ENCODE measurements at places on chromosomes 1 and 21.

GRCh38 chr1:8423692-8424538 is 106.0 kb downstream of the SLC45A1 start:
- DNase-seq = peak; percentile 74

- no peak for DNase-seq
Observed at GRCh38 chr1:229440851-229441537, 7.1 kb upstream of the ACTA1 start.

- DNase-seq = no peak
Observed at GRCh38 chr1:38776466-38777065, 83.0 kb downstream of the RRAGC start.

GRCh38 chr1:201900476-201900875 is 11.8 kb downstream of the SHISA4 start:
- no peak for DNase-seq

- DNase-seq = no peak
Observed at GRCh38 chr1:222335586-222335985, 212.3 kb downstream of the HHIPL2 start.

DNA sequence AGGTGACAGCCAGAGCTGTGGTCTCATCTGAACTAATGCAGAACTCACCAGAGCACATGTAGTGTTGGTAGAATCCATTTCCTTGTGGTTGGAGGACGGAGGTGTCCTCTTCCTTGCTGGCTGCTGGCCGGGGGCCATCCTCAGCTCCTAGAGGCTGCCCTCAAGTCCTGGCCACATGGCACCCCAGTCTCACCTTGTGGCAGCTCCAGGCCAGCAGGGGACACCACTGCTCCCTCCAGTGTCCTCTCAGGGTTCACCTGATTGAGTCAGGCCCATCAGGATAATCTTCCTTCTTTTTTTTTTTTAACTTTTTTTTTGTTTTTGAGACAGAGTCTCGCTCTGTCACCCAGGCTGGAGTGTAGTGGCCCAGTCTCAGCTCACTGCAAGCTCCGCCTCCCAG is 2.9 kb downstream of the KCNE1 start:
- DNase-seq = no peak

GRCh38 chr21:42708107-42708506 is 54.7 kb downstream of the PDE9A start:
- DNase-seq = no peak

- no peak for DNase-seq
Observed at GRCh38 chr1:74679811-74680210, 6.2 kb upstream of the ERICH3 start.

GRCh38 chr1:29259802-29260441 is 23.6 kb downstream of the PTPRU start:
- DNase-seq = peak; percentile 43

DNA sequence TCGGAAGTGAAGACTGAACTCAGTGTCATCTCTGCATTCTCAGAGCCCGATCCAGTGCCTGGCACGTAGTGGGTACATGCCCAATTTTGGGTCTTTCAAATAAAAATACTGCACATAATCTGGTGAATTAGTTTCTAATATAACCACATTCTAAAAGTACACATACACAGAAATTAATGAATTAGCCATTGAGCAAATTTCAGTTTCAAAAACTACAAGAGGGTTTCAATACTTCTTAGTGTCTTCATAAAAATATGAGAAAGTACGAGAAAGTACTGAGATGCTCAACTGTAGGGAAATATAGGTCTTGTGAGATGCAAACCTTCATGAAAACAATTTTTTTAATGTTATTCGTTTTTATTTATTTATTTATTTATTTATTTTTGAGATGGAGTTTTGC is 86.9 kb downstream of the SMYD2 start:
- DNase-seq = no peak

- no peak for DNase-seq
Observed at GRCh38 chr1:18058981-18059605, 48.5 kb upstream of the IGSF21 start.

DNA sequence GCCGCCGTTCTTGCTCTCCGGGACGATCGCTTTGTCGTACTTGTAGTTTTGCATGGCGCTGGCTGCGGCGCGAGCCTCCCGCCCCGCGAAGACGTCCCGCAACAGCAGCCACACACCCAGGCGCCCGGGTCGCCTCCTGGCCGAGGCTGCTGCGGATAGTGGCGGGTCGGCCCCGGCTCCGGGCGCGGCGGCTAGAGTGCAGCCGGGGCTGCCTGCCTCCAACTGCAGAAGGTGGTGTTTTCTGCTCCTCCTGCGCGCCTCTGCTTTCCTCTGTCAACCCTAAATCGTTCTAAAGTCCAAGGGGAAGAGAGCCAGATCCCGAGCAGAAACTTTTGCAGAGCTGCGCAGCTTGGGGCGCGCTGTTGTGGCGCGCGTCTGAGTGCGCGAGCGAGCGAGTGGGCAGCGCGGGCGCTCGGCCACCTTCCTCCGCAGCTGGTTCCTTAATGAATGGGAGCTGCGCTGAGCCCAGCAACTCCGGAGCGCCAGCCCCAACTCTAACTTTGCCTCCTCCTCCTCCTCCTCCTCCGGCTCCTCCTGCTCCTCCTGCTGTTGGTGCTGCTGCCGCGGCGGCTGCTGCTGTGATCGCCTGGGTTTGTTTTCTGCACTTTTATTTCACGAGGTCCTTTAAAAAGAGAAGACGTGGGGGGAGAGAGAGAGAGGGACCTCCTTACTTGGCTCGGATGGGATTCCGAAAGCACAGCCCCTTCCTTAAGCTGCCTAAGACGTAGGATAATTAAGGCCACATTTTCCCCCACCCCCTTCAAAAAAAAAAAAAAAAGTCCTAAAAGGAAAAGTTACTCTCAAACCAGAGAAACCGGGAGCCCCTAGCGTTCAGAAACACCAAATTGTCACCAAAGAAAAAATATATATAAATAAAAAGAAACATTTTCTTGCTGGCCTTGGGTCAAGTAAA is at the start of gene PLPP3:
Gene PLPP3, minus strand, starts transcription at position 601 of the 913 bp plus-strand sequence. Its CDS starts 547 bp downstream, at position 54.
- peak; percentile 9 for DNase-seq

DNA sequence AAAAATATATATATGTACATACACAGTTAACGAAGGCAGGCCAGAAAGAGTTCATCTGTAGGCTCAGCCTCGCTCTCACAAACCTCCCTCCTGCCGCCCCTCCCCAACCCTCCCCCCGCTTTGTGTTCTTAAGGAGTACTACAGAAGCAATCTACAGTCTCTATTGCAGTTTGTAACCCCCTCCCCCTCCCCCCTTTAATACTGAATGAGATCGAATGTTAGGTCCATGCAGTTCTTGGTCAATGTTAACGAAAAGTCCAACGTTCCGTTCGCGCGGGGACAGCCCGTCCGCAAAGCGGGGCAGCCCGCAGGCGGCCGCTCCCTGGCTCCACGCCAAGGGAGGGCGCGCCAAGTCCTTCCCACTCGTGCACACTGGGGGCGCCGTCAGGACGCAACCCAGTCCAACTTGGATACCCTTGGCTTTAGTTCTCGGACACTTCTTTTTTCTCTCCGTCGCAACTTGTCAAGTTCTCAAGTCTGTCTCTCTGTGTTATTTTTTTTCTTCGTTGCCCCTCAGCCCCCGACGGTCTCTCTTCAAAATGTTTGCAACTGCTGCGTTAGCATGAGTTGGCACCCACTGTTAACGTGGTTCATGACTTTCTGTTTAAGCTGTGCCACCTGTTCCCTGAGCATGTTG is 2.2 kb downstream of the JUN start:
- DNase-seq = peak; percentile 56

DNA sequence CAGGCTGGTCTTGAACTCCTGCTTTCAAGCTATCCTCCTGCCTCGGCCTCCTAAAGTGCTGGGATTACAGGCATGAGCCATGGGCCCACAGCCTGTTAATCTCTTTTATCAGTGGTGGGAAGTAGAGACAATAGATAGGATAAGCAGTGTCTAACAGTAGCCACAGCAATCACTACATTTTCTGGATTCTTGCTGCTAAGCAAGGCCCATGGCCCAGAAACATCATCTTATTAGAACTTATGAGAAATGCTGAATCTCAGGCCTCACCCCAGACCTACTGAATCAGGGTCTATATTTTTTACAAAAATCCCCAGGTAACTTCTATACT is 29.7 kb downstream of the IGFN1 start:
- DNase-seq = peak; percentile 6

DNA sequence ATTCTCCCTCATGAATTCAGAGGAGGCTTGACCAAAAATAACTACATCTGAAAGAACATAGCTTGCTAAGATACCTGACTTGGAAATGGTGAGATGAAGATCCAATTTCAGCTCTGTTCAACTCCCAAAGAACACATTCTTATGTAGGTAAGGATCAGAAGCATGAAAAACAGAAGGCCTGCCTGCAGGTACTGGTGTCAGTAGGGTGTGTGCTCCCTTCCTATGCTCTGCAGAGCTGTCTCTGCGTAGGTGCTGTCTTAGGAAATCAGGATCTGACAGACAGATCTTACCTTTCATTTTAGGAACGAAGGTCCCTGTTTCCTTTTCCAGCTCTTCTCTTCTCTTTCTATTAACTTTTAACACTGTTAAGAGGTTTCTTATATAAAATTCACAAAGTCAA is 5.6 kb upstream of the OR6K2 start:
- DNase-seq = no peak

DNA sequence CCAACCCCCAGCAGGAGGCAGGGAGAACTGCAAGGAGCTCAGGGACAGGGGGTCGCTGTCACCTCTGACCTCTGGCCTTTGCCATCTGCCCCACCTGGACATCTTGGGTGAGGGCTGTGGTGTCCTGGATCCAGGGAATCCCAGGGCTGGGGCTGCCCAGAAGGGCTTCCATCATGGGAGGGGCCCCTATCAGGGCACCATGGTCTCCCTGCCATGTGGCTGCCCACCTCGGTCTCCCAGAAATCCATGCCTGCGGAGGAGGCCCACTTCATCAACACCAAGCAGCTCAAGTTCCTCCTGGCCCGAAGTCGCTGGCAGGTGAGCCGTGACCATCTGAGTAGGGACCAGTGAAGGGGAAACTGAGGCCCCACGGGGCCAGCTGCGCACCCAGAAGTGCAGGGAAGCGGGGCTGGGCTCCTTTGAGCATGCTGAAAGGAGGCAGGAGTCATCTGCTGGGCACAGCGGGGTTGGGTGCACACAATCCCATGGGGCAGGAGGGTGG is 36.1 kb downstream of the TRIM11 start:
- no peak for DNase-seq

GRCh38 chr1:27237112-27237511 is 2.7 kb downstream of the WDTC1 start:
- DNase-seq = no peak

GRCh38 chr1:229114850-229115365 is 156.0 kb upstream of the RAB4A start:
- DNase-seq = no peak

DNA sequence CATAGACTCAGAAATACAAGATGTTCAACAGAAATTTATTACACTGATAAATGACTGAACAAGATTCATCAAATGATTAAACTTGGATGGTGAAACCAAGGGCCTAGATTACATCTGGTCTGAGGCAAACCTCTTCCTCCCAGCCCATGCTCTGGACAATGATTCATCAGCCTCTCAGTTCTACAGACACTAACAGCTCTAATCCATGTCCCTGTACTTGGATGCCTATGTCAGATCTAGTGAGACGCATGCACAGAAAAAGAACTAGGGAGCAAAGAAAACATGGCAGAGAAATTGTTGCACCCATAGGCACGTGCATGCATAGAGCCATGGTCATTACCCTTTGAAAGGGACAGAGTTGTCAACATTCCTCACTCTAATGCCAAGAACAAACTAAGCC is 250.1 kb downstream of the KCNH1 start:
- no peak for DNase-seq

GRCh38 chr1:228334226-228334935 is 72.3 kb downstream of the TRIM11 start:
- DNase-seq = no peak

DNA sequence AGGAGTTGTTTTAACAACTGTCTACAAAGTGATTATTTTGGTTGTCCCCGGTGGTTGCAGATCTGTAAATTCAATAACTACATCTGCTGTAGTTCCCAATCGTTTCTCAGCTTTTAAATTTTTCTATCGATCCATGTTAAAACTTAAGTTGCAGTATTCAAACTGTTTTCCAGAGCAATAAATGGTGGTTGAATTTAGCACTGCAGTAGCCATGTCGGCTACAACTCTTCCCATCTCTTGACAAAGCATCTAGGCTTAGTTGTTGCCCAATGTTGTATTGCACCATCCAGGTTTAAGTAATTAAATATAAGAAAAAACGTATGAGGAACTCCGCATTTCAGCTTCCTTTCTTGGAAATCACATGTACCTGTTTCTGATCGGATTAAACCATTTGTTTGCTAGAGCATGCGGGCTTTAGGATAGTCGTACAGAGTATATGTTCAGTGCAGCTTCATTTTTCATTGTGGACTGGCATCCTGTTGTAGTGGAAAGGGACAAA is 996 bp downstream of the CNIH4 start:
- DNase-seq = no peak

GRCh38 chr1:5580926-5581325 is 411.3 kb downstream of the NPHP4 start:
- DNase-seq = no peak

DNA sequence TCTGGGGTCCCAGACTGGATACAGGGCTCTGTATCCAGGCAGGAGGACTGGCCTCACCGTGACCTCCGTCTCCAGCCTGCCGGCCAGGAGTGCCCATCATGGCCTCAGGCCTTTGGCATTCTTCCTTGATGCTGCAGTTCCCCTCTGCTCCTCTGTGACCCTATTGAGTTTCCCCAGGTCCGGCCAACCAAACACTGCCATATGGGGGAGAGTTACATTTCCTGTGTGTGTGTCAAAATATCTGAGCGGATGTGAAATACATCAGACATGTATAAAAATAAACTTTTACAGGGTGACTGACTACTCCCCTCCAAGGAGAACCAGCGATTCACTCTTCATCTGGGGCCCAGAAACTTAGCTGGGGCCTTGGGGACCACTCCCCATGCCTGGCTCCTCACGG is 10.2 kb upstream of the UBL4B start:
- DNase-seq = no peak

DNA sequence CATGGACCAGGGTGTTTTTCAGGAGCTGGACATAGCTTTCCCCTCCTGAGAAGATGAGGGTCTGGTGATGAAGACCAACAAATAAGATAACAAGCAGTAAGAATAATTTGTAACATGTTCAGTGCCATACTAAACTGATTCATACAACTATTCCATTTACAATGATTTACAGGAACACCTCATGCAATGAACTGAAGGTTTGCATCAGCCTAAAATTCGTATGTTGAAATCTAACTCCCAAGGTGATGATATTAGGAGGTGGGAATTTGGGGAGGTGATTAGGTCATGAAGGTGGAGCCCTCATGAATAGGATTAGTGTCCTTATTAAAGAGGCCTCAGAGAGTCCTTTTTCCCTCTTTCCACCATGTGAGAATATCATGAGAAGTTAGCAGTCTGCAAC is 15.9 kb upstream of the NIBAN1 start:
- DNase-seq = no peak
